Activated T-cell treated with anti-CD3 and anti-CD28 coated beads, Interleukin-2, amount 50 U/mL, for 4 hours (primary cell): ENCODE measurements at places on chromosomes 7 and 10.

- no peak for DNase-seq
Observed at GRCh38 chr10:115831016-115831415, 442.0 kb downstream of the GFRA1 start.

- no peak for DNase-seq
Observed at GRCh38 chr7:14747701-14748100, 154.8 kb downstream of the DGKB start.

- DNase-seq, result no peak
Observed at GRCh38 chr7:104838537-104839299, 175.3 kb upstream of the KMT2E start.

DNA sequence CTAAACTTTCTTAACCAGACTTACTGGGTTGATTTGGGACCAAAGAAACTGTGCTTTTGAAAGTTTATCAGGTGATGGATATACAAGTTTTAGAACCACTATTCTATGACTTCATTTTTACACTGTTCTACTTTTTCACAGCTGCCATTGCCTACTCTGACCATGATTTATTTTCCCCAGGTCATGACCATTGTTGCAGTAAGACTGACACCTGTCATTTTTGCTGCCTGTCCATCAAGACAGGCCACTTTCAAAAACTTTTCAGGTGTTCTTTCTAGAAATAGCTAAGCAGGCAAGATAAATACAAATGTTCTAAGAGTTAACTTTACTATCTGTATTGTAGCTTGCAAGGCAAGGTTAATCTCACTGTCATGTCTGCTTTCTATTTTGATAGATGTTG lies 147.9 kb upstream of the SEMA3C start:
- no peak for DNase-seq

DNA sequence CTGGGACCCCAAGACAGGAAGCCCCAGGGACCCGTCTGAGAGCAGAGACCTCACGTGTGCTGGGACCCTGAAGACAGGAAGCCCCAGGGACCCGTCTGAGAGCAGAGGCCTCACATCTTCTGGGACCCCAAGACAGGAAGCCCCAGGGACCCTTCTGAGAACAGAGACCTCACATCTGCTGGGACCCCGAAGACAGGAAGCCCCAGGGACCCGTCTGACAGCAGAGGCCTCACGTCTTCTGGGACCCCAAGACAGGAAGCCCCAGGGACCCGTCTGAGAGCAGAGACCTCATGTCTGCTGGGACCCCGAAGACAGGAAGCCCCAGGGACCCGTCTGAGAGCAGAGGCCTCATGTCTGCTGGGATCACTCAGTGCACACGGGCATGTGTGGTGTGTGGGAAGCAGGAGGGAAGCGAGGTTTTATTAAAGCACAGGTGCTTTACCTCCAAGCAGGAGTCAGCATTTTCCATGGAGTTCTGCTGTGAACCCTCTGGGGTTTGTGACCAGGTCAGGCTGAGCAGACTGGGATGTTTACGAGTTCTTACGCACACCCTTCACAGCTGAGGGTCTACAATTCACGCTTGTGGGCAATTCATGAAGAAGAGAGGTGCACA lies 590.6 kb downstream of the DNAJB6 start:
- DNase-seq, result no peak

- DNase-seq, result no peak
Observed at GRCh38 chr10:86288695-86289576, 77.7 kb downstream of the GRID1 start.

- DNase-seq, result no peak
Observed at GRCh38 chr10:10508211-10508610, 509.5 kb upstream of the CELF2 start.

DNA sequence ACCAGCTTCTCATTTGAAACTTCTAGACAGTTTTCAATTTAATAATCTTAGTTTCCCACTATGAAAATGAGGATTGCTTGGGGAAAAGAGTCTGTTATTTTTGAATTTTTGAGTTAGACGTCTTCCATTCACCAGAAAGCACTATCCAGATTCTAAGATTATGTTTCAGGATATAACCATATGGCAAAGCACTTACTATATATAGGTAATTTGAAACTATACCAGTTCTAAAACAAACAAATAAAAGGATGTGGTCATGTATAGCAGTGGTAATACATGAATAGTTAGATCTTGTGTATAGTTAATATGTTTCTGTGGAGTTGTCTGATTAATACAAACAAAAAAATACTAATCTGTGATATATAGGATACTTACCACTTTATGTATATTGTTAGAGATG lies 320.0 kb downstream of the EXOC4 start:
- DNase-seq, result no peak

GRCh38 chr10:79392020-79392398 lies 44.7 kb downstream of the PPIF start:
- DNase-seq, result no peak

DNA sequence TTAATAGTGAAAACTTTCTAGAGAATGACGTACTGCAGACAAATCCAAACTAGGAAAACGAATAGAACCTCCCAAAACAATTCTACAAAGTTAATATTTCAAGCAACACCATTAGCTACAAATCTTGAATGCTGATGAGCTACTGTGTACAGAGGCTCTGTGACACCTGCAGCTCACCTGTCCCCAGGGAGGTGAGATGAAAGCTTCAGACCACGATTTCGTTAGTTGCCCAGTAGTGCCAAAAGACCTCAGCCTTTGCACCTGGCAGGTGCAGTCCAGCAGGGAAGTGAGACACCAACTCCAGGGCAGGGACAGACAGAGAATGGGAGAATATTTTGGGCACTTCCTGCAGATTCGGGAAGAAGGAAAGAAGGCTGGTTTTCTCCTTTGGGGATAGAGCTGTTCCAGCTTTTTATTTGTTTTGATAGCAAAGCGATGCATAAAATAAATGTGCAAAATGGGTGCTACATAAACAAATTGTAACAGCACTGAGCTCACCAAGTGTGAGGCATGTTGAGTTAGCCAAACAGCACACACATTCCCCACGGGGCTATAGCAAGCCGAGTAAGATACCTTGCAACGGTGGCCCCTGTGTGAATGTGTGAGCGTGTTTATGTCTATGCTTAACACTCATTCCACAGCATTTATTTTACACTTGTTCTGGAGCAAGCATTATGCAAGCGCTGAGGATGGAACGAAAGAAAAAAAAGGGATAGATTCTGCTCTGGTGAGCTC lies 1024.8 kb upstream of the AUTS2 start:
- DNase-seq, result no peak

DNA sequence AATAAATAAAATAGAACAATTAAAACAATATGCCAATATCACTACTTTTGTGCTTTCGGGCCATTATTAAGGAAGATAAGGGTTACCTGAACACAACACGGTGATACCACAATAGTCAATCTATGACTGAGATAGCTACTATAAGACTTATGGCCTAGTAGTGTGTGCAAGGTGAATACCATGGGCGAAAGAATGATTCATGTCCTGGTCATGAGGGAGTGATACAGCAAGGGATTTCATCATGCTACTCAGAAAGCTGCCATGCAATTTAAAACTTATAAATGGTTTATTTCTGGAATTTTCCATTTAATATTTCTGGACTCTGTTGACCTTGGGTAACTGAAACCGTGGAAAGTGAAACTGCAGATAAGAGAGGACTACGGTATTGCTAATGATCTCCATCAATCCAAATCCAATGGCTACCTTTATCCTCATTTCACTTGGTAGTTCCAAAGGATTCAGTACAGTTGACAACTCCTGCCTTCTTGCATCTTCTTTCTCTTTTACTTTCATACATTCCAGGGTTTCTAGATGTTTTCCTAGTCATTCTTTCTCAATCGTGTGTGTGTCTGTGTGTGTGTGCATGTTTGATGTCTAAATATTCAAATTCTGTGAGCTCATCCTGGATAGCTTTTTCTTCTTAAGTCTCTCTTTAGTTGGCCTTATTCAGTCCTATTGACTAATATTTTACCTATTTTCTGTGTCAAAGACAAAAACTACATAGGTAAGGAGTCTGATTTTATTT lies 100.5 kb upstream of the MAGI2 start:
- no peak for DNase-seq

- DNase-seq, result no peak
Observed at GRCh38 chr10:109851616-109852474, 71.5 kb downstream of the XPNPEP1 start.

DNA sequence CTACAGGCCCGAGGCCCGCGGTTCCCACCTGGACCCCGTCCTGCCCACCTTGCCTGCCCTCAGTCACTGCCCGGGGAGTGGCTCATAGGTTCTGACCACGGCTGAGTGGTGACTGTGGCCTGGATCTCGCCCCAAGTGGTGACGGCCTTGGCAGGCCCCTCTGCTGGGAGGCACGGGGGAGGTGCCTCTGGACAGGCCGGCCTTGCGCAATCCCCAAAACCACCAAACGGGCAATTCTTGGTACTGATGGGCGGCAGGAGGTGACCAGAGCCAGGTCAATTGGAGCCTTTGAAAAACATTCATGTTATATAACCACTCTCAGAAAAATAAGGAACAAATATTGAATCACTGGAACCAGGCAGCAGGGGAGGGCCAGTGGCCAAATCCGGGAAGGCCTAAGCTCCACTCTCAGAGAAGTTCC lies 83.4 kb downstream of the PRKAG2 start:
- no peak for DNase-seq

GRCh38 chr7:10998996-10999757 lies 25.5 kb downstream of the PHF14 start:
- no peak for DNase-seq

- DNase-seq, result no peak
Observed at GRCh38 chr10:84101042-84101441, 38.3 kb upstream of the GHITM start.

GRCh38 chr7:98251231-98251600 lies 816 bp downstream of the TECPR1 start:
- no peak for DNase-seq

DNA sequence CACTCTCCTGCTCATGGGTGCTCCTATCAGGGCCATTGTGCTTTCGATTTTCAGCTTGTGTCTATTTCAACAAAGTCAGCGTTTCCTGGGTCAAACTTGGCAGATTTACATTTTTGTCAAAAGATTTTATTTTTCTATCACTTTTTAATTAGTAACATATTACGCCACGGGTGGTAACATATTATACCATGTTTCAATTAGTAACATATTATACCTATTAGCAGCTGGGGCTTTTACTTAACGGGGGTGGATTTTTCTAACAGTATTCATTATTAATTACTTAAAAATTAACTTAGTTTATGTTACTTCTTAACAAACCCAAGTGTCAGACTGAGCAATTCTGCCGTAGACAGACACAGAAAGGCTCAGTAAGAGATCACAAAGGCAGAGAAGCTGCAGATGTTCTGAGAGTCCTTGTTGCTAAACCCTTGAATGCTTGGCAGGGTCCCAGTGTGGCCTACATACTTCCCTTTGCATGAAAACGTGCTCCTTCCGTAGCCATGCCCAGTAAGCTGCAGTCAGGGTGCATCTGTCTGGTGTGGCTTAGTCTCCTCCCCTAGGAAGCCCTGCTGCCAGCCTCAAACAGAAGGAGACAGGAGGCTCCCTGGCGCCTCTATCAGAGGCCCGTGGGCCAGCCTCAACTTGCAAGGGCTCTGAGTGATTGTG lies 263.1 kb upstream of the CXCL12 start:
- no peak for DNase-seq

GRCh38 chr10:79133416-79133815 lies 64.7 kb downstream of the ZMIZ1 start:
- no peak for DNase-seq

- no peak for DNase-seq
Observed at GRCh38 chr7:41880107-41880506, 177.2 kb upstream of the INHBA start.
